NCI-H1105 (cell line): ENCODE measurements at places on chromosomes 2 and 18.
A peak's percentile ranks its signal among the peaks of the same experiment; 100 is the strongest.

- no peak for DNase-seq
Observed at GRCh38 chr2:198042189-198042588, 237.8 kb downstream of the PLCL1 start.

DNA sequence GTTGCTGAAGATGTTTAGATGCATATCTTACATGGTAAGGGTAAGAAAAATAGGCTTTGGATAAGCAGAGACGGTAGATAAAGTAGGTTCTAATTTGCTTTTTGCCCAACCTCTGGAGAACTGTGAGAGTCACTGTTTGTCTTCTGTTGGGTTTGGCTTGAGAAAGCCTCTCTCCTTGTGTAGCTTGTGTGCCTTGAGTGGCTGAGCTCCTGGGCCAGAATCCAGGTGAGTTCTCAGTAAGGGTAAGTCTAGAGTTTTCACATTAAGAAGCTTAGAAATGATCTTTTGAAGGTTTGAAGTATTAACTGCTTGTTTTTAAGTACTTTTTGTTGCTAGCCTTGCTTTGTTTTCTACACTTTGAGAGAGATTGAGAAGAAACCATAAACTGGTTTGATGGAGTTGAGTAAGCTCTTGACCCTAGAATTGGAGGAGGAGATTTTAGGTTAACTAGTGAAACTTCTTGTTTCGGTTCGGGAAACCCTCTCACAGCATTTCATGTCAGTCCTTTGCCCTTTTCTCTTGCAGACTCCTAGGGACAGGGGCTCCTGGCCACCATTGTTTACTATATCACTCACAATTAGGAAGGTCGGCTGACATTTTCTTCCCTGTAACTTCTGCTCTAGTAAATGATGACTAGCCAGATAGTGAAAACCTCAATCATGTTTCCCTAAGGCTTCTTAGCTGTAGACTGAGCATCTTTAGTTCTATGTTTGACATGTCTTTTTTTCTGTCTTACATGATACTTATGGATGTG, 26.0 kb downstream of the MAP4K4 start:
- no peak for DNase-seq

DNA sequence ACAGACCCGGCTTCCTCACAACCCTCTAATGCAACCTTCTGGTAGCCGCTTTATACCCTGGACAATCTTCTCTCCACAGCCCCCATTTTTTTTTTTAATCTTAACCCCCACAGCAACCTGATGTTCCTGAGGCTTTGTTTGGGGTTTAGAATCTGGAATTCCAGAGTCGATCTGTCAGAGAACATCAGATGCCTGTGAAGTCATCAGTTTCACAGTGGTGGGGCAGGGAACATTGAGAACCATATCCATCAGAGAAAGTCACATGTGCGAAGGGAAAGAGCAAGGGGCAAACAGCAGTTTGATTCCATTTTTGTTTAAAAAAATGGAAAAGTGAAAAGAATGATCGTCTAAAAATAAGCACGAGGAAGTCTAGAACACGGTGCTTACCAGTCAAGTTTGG, 20.6 kb downstream of the NPAS2 start:
- no peak for DNase-seq

DNA sequence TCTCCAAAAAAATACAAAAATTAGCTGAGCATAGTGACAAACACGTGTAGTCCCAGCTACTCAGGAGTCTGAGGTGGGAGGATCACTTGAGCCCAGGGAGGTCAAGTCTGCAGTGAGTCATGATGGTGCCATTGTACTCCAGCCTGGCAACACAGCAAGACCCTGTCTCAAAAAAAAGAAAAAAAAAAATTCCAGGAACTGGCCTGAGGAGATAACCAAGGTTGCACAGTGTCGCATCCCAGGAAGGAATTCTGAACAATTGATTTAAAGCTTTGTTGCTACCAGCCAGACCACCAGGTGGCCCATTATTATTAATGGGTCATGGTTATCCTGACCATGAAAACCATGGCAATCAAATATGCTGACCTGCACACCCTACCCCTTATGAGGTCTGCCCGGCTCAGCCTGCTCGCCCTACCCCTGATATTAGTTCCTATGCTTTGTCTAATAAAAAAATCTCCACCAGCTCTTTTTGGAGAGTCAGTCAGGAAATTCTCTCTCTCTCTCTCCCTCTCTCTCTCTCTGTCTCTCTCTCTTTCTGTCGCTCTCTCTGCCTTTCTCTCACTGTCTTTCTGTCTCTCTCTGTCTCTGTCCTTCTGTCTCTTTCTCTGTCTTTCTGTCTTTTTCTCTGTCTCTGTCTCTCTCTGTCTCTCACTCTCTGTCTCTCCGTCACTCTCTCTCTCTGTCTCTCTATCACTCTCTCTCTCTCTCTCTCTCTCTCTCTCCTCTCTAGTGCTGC, 73.7 kb downstream of the NCAPH start:
- no peak for DNase-seq

DNA sequence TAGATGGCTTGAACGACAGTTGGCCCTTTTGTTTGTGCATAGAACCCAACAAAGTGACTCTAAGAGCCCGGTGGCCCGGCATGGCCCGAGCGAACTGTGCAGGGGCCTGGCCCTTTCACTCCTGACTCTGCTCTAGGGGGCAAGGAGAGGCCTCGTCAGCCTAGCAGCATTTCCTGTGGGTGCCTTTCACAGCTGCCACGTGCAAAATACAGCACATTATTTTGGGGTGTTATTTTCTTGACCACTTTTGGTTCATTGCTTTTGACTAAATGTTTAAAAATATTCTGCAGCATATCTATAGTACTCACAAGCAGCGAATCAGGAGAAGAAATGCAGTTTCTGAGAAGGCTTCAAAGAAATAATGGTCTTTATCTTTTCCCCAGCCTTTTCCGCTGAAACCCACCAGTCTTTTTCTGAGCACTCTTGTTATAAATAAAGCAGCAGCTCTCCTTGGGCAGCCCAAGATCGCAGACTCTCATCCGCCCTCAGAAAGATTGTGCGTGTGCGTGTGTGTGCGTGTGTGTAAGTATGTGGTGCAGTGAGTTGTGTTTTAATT, 31.3 kb downstream of the DGKD start:
- no peak for DNase-seq

- no peak for DNase-seq
Observed at GRCh38 chr2:121212661-121213325, 72.2 kb downstream of the TFCP2L1 start.

DNA sequence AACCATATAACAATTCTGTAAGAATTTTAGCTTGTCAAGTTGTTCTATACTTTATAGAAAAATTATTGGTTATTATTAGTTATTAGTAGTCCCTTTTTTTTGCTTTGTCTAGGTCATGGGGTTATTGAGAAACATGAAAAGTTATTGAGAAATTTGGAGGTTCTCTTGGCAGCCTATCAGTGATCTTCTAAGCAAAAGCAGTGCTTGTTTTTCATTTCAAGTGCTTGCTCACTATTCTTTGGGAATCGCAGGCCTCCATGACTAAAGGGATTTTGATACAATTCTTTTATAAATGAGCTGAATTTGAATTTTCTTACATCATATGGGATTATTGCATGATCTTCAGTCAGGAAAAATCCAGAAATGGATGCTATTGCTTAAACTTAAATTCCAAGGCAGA, 25.8 kb downstream of the PLEKHA3 start:
- DNase-seq: no peak

GRCh38 chr2:42493468-42494354, at the start of gene KCNG3:
KCNG3 (minus strand) TSS chr2:42493982; CDS start chr2:42493501, 481 bp downstream.
- DNase-seq: peak; percentile 55

GRCh38 chr2:80896576-80896975, 592.0 kb upstream of the LRRTM1 start:
- DNase-seq: no peak

GRCh38 chr2:25521665-25522387, 151.6 kb downstream of the DTNB start:
- peak; percentile 69 for DNase-seq

DNA sequence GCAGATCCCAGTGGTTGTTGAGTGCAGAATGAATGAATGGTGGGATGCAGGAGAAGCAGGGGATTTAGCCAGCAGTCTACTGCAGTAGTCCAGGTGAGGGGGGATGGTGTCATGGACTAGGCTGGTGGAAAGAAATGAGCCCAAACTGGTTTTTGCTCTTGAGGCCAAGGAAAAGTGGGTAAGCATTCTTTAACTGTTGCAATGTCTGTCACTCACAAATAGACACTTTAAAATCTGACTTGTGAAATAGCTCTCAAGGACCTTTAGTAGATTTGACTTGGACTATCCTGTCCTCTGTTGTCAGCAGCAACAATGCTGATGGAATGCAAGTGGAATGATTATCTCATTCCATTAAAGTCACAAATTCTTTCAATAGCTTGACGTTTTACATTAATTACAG, 37.5 kb upstream of the STK17B start:
- DNase-seq: no peak

DNA sequence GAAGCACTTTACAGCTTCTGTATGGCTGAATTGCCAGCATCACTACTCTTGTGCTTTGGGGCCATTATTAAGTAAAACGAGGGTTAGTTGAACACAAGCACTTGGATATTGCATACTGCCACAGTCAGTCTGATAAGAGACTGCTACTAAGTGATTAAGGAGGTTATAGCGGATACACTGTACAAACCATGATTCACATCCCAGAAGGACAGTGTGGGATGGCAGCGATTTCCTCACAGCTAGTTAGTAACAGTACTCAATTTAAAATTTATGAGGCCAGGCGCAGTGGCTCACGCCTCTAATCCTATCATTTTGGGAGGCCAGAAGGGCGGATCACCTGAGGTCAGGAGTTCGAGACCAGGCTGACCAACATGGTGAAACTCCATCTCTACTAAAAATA, 2.6 kb upstream of the BMPR2 start:
- no peak for DNase-seq

DNA sequence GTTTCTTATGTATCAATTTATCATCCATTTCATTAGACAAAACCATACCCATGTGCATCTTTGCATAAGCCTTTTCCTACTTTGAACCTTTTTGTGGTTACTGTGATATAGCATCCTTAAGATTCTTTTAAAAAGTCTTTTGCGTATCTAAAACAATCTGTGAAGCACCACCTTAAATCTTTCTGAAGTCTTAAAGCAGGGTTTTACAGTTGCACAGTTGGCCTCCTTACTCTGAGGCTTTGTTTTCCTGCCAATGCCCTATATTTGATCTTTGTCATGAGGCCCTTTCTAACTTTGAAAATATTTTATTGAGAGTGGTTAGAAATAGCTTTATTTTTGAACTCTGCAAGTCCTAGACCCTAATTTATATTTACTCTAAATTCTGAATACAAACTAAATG, 163.4 kb upstream of the MAP3K20 start:
- no peak for DNase-seq

GRCh38 chr2:196516564-196516963, 123.0 kb upstream of the CCDC150 start:
- no peak for DNase-seq

DNA sequence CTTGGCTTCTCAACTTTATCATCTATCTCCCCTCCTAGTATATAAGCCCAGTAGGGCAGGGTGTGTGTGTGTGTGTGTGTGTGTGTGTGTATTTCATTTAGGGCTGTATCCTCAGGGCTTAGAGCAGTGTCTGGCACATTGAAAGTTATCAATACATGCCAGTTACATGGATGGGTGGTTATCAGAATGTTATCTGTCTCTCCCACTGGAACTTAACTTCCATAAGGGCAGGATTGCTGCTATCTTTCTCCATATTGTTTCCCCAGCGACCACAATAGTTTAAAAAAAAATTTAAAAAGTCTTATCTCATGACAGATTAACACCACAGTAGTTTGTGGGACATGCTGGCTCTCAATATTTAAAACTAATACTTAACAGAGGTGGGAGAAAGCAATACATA, 488.9 kb downstream of the PLCL1 start:
- no peak for DNase-seq

DNA sequence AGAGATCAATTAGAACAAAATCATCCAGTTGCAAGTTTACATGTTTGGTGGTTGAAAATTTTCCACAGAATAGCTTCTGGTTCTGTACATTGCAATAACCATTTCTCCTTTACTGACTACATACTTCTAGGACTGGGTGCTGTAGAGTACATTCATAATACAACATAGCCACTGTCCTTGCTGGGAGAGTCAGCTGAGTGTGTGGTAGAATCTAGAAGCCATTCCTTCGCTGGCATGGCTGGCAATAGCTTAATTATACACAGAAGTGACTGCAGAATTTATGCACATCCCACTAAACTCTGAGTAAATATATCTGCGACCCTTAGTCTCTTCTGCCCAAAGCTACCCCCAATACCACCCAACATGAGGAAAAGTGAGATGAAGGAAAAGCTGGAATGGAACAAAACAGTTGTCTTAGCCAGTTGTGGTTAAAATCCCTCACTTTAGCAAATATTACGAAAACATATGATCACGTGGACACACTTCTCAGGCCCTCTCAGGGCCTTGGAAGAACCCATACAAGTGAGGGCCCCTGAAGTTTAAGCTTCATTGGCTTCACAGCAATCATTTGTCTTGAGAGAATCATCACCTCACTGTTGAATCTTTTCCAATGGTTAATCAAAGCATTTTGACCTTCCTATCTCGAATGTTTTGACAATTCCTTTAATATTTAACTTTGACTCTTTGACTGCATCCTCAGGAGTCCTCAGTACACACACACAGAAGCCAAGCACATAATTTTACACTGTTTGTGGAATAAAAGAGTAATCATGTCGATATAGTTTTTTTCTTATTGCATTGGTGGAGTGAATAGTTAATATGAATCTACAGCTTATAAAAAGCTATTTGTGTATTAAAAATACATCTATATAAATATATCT, 225.1 kb downstream of the ZNF385B start:
- no peak for DNase-seq

DNA sequence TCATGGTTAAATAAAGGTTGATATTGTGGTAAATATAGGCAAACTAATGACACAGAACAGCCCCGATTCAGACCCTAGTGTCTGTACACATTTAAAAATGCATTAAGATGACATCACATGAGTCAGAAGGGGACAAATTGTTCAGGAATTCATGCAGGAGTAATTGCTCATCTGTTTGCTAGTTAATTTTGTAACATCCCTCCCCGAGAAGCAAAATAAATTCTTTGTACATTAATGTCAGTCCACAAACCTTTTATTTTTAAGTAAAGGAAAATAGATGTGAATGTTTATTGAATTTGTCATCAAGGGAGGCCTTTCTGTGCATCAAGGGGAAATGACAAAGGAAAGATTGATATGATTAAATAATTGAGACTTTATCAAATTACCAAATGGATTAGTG, 69.9 kb downstream of the SH3BP4 start:
- no peak for DNase-seq

DNA sequence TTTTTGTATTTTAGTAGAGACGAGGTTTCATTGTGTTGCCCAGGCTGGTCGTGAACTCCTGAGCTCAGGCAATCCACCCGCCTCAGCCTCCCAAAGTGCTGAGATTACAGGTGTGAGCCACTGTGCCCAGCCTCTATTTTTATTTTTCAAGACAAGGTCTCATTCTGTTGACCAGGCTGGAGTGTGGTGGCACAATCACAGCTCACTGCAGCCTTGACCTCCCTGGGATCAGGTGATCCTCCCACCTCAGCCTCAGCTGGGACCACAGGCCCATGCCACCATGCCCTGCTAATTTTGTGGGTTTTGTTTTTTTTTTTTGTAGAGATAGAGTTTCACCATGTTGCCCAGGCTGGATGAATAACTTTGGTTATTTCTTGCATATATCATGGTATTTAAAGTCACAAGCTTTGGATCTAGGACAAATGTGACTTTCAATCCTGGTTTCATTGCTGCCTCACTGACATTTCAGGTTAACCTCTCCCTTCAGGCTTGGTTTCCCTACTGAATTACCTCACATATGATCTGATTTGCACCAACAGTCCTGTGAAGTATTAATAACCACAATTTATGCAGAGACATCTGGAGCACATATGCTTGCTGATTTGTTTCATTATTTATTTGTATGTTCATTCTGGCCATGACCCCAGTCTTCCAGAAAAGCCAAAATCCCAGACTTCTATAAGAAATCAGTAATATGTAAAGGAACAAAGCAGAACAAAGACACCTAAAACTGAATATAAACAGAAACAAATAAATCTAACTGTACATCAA, 17.5 kb upstream of the RAB31 start:
- DNase-seq: no peak
